ENCODE measurements at places on chromosomes 2 and 18.

GRCh38 chr2:68031542-68032160 lies 31.2 kb downstream of the C1D start:
- DNase-seq, result peak; percentile 60

- DNase-seq, result peak; percentile 37
Observed at GRCh38 chr2:111627256-111627655, 256.7 kb downstream of the ANAPC1 start.

GRCh38 chr18:8468921-8469335 lies 140.3 kb upstream of the RAB12 start:
- DNase-seq, result no peak

DNA sequence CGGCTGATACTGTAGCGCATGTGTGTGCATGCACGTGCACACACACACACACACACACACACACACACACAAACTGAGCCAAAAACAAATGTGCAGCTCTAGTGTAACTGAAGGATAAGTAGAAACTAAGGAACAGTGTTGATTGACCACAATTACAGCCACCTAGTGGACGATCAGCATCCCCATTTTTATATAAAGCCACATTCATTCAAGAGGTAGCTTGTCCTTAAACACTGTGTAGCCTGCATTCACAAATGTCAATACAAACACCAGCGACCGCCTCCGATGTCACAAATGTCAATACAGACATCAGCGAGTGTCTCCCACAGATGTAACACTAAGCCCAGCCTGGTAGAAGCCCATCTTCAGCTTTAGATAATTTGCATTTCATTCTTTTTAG lies 167.4 kb downstream of the PTGR3 start:
- DNase-seq, result peak; percentile 13

- no peak for DNase-seq
Observed at GRCh38 chr2:28587526-28588291, 91.8 kb downstream of the PLB1 start.

GRCh38 chr18:56568986-56569385 lies 69.4 kb downstream of the TXNL1 start:
- DNase-seq, result peak; percentile 42

DNA sequence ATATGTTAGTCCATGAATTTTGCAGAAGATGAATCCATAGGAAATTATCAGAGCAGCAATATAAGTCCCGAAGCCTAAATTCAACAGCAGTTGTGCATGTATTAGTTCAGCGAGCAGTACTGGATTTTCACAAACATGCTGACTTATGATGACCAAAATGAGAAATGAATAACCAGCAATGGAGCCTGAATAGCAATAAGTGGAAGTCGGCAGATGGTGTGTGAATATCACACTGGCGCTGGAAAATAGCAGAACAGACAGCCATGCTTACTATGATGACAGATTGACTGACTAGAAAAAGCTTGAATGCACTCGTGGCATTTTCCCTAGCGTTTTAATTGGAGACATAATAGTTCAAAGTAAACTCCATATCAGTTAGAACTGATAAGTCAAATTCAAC lies 1114.5 kb downstream of the DSC3 start:
- no peak for DNase-seq

DNA sequence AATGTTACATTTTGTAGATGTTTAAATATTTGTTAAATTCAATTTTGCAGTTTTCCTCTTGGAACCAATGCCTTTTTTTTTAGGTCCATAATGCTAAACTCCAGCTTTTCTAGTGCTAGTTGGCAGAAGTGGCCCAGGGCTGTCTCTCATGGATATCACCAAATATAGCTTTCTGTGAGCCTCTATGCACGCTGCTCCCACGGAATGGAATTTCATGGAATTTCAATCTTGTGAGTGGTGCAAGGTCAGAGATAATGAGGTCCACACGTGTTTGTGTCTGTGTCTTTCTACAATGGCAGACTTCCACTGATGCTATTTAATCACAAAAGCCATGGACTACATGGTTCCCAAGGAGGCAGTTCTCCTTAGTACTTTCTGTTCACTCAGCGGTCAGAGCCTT lies 191.5 kb upstream of the PARD3B start:
- DNase-seq, result no peak

- no peak for DNase-seq
Observed at GRCh38 chr2:173797586-173798263, 167.4 kb downstream of the SP3 start.

DNA sequence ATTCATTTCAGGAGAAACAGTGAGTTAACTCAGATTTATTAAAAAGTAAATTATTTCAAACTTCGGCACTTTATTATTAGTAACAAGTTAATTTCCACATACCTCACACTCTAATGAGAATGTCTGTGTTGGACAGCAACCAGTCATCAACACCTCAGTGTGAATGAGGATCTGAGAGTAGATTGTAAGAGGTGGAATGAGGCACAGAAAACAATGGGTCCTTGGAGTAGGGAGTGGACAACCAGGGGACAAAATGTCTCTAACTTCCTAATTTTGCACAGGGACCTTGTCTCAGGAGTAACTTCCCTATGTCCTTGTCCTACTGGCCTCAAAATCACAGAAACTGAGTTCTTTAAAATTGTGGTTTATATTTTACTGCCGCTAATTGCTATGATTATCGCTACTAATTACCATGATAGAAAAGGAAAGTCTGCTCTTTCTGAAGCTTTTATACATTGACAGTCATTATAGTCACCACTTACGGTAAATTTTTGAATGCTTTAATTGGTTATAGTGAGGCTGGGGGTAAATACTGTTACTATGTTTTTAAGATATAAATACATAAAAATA lies 82.2 kb upstream of the LRPPRC start:
- DNase-seq, result no peak

DNA sequence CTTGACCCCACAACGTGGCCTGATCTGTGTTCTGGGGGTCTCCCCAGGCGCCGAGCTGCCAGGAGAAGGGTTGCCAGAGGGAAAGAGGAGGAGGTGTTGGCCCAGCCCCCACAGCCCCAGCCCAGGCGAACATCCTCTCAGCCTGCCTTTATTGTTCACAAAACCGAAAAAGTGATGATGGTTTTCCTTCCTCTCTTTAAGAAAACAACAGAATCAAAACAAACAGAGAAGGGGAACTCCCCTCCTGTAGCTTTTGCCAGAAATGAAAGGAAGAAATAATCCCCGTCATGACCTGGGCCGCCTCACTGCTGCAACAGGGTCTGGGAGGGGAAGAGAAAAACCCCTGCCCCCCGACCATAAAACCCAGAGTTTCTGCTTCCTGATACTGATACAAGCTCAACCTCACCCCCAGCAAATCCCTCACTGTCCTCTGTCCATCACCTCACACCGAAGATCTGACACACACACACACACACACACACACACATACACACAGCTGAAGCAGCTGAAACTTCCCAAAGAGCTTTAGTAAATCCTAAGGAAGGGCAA lies 52.0 kb downstream of the ZFP36L2 start:
- DNase-seq, result peak; percentile 82

DNA sequence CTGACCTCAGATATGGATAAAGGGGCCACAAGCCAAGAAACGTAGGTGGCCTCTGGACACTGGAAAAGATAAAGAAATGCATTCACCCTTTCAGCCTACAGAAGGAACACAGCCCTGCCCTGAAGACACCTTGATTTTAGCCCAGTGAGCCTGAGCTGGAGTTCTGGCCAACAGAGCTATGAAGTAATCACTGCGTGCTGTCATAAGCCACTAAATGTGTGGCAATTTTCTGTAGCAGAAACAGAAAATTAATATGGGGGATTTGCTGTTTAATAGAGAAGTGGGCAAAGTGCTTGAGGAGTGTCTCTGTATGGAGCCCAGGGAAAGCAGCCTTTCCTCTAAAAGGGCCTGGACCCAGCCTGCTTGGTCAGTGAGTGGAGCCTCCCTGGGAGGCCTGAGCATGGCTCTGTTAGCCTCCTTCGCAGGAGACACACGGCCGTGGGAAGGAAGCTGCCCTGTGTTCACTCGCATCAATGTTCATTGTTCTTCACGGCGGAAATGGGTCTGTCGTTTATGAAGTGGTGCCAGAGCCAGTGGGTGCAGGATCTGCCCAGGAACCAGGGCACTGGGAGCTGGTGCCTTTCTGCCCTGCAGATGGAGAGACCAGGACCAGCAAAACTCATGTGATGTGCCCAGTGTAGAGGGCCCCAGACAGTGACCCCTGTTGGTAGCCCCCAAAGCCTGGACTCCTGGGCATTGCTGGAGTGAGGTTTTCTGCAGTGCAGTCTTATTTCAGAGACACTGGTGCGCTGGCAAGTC lies 268.9 kb downstream of the NDUFA10 start:
- DNase-seq, result peak; percentile 55

DNA sequence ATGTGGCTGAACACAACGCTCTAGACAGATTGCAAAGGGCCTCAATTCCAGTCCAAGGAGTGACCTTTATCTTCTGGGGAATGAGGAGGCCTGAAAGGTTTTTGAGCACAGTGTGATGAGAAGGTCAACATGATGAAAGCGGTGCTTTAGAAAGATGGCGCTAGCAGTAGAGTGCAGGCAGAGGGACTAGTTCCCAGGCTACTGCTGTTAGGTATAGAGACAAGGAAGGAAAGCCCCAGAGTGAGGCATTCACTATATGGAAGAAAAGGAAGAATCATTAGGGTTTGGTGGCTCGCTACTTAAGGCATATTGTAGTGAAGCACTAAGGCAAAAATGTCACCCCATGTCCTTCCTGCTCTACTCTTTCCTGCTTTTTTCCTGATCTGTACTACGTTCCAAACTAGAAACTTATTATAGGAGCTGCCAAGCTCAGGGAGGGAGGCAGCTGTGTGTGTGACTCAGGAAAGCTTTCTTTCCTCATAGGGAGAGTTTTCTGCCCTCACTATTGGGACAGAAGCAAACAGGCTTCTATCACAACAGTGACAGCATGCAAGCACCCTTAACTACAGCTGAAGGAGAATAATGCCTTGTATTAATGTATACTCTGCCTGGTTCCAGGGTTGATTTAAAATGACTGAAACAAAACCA lies 160.8 kb upstream of the CAVIN2 start:
- no peak for DNase-seq

- no peak for DNase-seq
Observed at GRCh38 chr2:223782629-223783028, 54.8 kb downstream of the AP1S3 start.

GRCh38 chr2:12007282-12007681 lies 260.9 kb downstream of the LPIN1 start:
- no peak for DNase-seq

DNA sequence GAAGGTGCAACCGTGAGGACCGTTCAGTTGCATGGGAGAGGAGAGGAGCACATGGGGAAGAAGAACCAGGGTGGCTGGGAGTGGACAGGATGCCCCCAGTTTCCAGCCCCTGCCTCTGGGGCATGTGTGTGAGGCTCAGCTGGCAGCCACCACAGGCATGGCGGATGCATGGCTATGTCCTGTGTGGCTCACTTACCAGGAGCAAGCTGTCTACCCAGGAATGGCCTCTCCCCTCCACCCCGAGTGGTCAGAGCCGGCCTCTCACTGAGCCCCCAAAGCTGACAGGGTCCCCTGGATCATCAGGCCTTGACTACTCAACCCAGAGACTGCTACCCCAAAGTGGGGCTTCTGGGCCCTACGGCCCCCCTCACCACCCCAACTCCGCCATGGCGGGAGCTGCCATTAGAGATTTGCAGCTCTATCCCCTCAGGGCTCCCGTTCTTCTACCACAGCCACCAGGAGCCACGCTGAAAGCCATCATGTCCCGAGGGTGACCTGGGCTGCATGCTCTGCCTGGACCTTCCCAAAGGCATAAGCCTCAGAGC lies 65.3 kb downstream of the RHOB start:
- no peak for DNase-seq
